ENCODE measurements at places on chromosomes 13 and 19.

DNA sequence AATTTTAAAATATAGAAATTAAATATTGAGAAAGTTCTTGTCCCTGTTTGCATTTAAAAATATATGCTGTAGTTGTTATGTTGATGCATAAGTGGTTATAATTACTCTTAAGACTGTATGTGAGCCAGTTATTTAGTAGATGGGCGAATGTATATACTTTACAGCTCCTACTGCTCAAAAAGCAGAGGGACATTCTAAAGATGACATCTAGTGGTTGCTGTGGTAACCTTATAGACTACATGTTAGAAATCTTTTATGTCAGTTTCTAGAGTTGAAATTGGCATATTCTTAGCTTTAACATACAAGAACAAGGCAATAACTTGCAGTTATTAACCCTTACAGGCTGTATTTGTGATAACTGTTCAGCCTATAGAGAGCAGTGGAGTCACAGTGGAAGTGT, 160.5 kb downstream of the OLFM4 start:
- DNase-seq = no peak

DNA sequence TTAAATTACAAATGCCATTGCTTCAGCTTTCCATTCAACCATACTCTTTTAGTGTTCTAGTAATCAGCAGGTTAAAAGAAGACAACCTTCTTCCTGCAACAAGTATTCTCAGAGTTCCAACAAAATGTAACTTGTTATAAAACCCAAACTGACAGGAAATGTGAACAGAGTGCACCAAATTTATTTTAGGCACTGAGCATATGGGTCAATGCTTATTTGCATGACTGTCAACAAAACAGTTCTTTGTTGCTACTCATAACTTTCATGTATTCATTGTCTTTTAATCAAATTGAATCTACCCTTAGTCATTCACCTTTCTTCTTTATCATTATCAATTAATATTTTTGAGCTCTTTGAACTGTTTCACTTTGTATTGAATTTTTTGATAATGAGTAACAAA, 554.1 kb downstream of the DACH1 start:
- no peak for DNase-seq

DNA sequence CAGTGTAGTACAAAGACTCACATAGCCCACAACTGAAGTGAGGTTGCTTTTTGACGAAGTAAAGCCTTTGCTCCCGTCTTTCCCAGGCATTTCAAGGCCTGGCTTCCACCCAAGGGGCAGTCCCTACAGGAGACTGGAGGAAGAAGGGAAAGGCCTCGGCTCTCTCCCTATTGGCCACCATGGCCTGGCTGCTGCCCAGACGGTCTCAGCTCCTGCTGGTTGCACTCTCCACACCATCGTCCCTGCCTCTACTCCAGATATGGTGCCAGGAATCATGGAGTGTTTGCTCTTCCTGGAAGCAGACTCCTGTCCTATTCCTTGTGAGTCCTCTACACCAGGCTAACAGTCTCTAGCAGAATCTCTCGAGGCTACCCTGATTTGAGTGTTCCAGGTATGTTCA, 124.1 kb upstream of the UQCRFS1 start:
- DNase-seq = peak; percentile 1

DNA sequence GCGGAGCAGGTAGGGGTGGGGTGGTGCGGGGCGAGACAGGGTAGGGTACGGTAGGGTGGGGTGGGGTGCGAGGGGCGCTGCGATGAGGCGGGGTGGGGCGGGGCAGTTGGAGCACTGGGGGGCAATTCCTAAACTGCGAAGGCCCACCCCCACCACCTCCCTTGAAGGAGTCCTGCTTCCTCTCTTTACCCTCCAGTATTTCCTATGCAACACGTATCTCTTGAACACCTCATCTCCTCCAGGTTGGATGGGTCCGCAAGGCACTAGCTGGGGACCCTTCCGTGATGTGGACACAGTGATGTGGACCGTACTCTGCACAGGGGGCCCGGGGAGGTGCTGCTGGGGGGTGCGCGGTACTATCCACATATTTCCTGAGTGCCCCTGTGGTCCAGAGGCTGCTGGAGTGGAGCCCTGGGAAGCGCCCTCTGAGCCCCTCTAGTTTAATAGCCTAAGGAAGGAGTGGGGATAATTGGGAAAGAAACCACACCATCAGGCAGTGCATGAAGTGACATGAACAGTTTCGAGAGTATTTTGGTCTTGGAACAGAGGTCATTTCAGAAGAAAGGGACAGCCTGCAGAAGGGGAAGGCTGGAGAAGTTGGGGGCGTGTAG, 1.1 kb downstream of the IL17D start:
- DNase-seq = no peak

DNA sequence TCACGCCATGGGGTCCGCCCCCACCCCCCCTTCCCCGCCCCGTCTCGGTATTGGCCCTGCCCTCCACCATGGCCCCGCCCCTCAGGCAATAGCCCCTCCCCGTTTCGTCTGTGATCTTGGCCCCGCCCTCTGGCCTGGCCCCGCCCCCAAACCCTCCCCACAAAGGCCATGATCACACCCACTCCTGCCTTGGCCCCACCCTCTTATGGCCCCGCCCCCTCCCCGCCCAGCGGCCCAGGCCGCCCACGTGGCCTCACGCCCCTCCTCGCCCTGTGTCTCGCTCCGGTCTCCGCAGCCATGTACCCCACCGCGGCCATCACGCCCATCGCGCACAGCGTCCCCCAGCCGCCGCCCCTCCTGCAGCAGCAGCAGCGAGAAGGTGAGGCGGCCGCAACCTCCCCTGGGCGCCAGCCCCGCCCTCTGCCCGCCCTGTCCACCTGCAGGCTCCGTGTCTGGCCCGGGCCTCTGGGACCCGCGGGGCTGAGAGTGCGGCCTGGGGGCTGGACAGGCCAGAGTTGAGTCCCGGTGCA, 61.3 kb downstream of the CELF5 start:
- peak; percentile 64 for DNase-seq

- DNase-seq = no peak
Measured at GRCh38 chr19:55529636-55530234, 7.2 kb downstream of the SBK2 start.
